ENCODE measurements at places on chromosomes 12 and 14.

GRCh38 chr12:62724947-62725451, 210.0 kb downstream of the PPM1H start:
- peak; percentile 3 for DNase-seq

- DNase-seq: no peak
These were observed 27.1 kb upstream of the MED13L start for GRCh38 chr12:116304621-116305020.

GRCh38 chr14:68124050-68124449, 304.5 kb downstream of the RAD51B start:
- DNase-seq: no peak

DNA sequence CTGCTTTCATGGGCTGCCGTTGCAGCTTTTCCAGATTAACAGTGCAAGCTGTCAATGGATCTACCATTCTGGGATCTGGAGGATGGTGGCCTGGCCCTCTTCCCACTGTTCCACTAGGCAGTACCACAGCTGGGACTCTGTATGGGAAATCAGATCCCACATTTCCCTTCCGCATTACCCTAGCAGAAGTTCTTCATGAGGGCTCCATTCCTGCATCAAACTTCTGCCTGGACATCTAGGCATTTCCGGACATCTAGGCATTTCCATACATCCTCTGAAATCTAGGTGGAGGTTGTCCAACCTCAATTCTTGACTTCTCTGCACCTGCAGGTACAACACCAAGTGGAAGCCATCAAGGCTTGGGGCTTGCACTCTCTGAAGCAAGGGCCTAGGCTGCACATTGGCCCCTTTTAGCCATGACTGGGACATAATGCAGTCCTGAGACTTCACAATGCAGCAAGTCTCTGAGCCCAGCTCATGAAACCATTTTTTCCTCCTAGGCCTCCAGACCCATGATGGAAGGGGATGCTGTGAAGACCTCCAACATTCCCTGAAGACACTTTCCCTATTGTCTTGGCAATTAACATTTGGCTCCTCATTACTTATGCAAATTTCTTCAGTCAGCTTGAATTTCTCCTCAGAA, 863.3 kb downstream of the C12orf50 start:
- DNase-seq: no peak

DNA sequence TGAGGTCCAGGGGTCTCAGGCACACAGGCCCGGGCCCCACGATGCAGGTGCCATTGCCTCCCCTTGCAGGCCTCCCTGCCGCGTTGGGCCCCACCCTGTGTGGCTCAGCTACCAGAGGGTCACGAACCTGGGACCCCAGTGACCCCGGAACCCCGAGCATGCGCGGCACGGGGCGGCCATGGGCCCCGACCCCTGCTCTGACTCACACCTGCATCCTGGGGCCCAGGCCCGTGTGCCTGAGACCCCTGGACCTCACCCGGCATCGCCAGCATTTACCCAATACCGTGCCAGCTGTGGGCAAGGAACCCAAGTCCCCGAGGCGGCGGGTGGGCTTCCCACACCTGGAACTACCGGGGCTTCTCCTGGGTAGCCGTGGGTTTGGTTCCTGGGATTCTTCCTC, 25.2 kb downstream of the KIF26A start:
- DNase-seq: no peak

DNA sequence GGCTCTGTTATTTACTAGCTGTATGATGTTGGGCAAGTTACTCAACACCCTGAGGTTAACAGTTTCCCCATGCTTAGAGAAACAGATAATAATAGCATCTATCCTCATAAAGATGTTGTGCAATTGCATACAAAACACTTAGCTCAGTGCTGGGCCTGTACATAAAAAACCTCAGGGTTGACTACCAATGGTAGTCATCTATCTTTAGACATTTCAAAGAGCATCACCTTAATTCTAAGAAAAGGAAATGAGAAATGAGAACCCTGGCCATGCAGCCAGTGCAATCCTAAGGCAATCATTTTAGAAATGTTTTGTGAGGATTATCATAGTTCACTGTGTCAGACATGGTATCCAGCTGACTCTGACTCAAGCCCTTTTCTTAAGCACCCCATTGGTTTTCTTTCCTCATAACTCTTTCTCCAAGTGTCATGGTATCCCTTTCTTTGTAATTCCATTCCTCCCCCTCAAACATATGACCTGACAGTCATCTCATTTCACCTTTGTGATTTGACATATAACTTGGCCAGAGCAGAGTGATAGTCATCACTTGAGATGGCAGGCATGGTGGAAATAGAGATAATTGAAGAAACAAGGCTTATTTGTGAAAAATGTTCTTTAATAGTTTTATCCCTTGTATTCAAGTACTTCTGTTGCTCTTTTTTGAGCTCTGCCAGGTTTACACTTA, 29.5 kb upstream of the OSBPL8 start:
- DNase-seq: no peak

- DNase-seq: peak; percentile 93
These were observed 57.0 kb upstream of the CERS5 start for GRCh38 chr12:50224026-50224692.

Measured in DMS79 treated with DMSO at 0.1 percent for 48 hours (cell line).